ENCODE measurements at places on chromosomes 4 and X. TPM values are rescaled to one million over a fixed set of nuclear protein-coding genes. Genes with fewer than 3 reads are reported as not detected.

PNMA6A gene
- 1.7 TPM for total RNA-seq

NXF3 gene
- total RNA-seq, result not detected

PWWP3B gene
- total RNA-seq, result 4.4 TPM

VGLL1 gene
- total RNA-seq, result 7.5 TPM

POU4F2 gene
- not detected for total RNA-seq

TASL gene
- 2.6 TPM for total RNA-seq

EVC gene
- 27.2 TPM for total RNA-seq

SPON2 gene
- 119 TPM for total RNA-seq

FRAS1 gene
- 20.5 TPM for total RNA-seq

BLOC1S4 gene
- 5.6 TPM for total RNA-seq

FRG2 gene
- not detected for total RNA-seq

RPS6KA6 gene
- total RNA-seq, result 9.6 TPM

PHOX2B gene
- total RNA-seq, result 3.3 TPM

XG gene
- total RNA-seq, result 0.58 TPM

STS gene
- total RNA-seq, result 11.8 TPM

ABCG2 gene
- total RNA-seq, result 22.9 TPM

TMEM156 gene
- 0.74 TPM for total RNA-seq

YY2 gene
- 4.2 TPM for total RNA-seq

TENM3 gene
- total RNA-seq, result 26.6 TPM

ESX1 gene
- not detected for total RNA-seq

MYOZ2 gene
- 11.3 TPM for total RNA-seq

SPATA18 gene
- 4.0 TPM for total RNA-seq

CXorf49 gene
- total RNA-seq, result not detected

CTAG1B gene
- not detected for total RNA-seq

GBA3 gene
- not detected for total RNA-seq

ADAMTS3 gene
- total RNA-seq, result 6.3 TPM

COL4A6 gene
- total RNA-seq, result 39.0 TPM

TCEAL6 gene
- not detected for total RNA-seq

HS3ST1 gene
- 3.0 TPM for total RNA-seq

CFAP47 gene
- total RNA-seq, result 0.37 TPM

AFF1 gene
- 32.8 TPM for total RNA-seq

PRR32 gene
- 1.3 TPM for total RNA-seq

BGN gene
- 57.7 TPM for total RNA-seq

XAGE2 gene
- total RNA-seq, result not detected

CTAG2 gene
- not detected for total RNA-seq

KIAA1210 gene
- total RNA-seq, result 0.69 TPM

ETFDH gene
- 41.2 TPM for total RNA-seq

RFC1 gene
- 68.6 TPM for total RNA-seq

ZXDA gene
- total RNA-seq, result 12.7 TPM

MXRA5 gene
- 100 TPM for total RNA-seq

ZFX gene
- total RNA-seq, result 112 TPM

HS6ST2 gene
- total RNA-seq, result 8.6 TPM

NAP1L3 gene
- 25.2 TPM for total RNA-seq

JCHAIN gene
- 4.5 TPM for total RNA-seq

MAOB gene
- total RNA-seq, result 12.3 TPM

STOX2 gene
- total RNA-seq, result 35.7 TPM

ZNF630 gene
- total RNA-seq, result 9.5 TPM

LDB2 gene
- total RNA-seq, result 142 TPM

HELT gene
- not detected for total RNA-seq

EXOC1L gene
- total RNA-seq, result not detected

USP38 gene
- total RNA-seq, result 28.7 TPM

SPP1 gene
- total RNA-seq, result 76.1 TPM

Measured in urinary bladder (tissue), 4 donors.